ENCODE measurements at places on chromosomes 2 and 18. TPM values are rescaled to one million over a fixed set of nuclear protein-coding genes. Genes with fewer than 3 reads are reported as not detected.

Gene ABCB11
- polyA plus RNA-seq = not detected

DNA sequence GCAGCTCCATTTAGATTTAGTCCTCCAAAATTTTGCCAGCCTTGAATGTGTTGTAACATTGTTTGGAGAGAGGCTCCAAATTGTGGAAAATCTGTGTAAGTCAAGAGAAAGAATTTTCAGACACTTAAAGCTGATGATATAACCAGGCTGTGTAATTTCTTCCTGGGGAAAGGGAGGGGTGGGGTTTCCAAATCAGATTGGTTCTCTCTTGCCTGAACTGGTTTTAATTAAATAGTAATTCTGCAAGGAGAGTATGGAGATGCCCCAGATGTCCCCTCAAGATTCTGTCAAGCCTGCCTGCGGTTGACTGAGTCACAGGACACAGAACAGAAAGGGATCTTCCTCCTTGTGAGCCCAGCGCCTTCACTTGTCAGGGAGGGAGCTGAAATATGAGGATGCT lies 54.5 kb downstream of the C18orf63 start:
- no peak for DNase-seq

DNA sequence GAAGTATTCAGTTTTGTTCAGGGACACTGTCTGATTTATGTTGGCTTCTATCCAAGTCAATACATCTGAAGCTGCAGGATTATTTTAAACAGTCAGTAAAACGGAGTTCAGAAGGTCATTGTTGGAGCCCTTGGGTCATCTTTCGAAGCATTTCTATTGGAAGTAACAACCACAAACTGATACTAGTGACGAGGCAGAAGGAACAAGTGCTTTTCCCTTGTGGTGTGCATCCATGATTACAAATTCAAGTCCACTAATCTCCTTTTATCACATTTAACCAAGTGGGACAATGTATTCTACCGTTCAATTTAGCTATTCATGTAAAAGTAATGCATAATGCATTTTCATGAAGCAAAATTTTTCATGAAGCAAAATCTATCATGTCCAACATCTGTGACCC lies 76.9 kb downstream of the CD226 start:
- DNase-seq = no peak

Gene SP140
- 0.54 TPM for polyA plus RNA-seq

Gene KCNG2
- polyA plus RNA-seq = 0.39 TPM

- DNase-seq = no peak
Observed at GRCh38 chr18:32446780-32447179, 23.9 kb downstream of the GAREM1 start.

- DNase-seq = no peak
Observed at GRCh38 chr18:11260961-11261461, 111.6 kb upstream of the PIEZO2 start.

DNA sequence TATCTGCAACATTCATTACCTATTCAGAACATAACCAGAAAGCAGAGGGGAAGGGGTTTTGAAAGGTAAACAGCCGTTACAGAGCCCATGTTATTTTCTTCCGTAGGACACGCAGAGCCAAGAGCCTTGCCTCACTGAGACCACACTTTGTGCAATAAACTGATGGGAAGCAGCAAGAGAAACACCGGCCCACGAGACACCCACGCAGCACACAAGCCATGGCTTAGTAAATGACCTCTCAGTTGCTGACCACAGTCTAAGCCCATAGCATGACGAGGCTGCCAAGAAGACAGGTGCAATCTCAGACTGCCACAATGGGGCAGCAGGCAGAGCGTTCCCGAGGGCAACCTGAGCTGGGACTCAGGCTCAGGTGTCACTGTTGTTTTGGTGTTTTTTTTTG lies 59.6 kb downstream of the CABYR start:
- DNase-seq = no peak

DNA sequence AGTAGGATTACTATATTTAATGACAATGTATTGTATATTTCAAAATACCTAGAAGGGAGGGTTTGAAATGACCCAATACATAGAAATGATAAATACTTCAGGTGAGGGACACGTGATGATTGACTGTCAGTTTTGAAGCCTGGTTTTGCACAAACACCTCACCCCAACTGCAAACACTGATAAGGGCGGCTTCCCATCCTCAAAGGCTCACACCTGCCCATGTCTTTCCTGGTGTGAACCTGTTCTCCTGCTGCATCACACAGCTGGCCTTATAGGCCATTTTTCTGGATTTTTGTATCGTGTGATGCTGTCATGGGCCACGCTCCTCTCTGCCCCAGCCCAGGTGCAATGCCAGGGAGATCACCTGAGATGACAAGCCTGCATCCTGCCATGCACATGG lies 166.5 kb upstream of the NCK2 start:
- DNase-seq = no peak

- DNase-seq = no peak
Observed at GRCh38 chr2:108388045-108388444, 10.3 kb downstream of the SULT1C4 start.

GRCh38 chr2:86352137-86352726 lies 14.8 kb upstream of the REEP1 start:
- no peak for DNase-seq

Gene KRTCAP3
- polyA plus RNA-seq = 9.5 TPM

- no peak for DNase-seq
Observed at GRCh38 chr2:147855316-147855715, 10.5 kb downstream of the ACVR2A start.

DNA sequence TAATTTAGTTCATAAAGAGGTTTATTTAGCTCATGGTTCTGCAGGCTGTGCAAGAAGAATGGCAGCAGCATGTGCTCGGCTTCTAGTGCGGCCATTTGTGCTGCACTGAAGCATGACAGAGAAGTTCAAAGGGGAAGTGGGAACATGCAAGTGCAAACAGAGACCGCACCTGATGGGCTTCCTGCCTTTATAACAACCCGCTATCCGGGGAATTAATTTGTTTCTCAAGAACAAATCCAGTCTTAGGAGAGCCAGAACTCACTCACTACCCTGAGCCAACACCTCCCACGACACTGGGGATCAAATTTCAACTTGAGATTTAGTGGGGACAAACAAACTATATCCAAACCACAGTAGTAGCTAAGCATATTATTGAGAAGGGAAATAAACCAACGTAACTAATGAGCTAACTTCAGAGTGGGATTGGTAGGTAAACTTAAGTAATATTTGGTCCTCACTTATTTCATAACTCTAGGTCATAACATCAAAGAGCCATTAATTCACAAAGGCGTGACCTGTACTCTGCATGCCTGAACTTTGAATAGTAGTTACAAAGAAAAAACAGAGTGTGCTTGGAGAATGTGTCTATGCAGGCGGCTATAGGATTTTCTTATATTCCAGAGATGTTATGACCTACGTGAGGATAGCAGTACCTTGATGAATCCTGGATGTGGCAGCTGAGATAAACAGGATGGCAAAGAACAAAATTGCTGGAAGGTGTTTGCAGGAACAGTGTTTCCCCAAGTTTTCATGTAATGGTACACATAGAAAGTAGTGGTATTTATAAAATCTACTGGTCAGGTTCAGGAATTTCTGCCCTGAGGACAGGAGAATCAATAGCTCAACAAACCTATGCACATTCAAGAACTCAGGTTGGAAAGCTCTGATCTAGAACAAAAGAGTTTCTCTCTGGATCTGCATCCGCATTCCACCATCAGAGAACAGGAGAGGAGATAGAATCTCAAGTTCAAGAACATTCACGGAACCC lies 845.9 kb upstream of the ID2 start:
- DNase-seq = peak; percentile 36

Gene EPB41L3
- 60.3 TPM for polyA plus RNA-seq

DNA sequence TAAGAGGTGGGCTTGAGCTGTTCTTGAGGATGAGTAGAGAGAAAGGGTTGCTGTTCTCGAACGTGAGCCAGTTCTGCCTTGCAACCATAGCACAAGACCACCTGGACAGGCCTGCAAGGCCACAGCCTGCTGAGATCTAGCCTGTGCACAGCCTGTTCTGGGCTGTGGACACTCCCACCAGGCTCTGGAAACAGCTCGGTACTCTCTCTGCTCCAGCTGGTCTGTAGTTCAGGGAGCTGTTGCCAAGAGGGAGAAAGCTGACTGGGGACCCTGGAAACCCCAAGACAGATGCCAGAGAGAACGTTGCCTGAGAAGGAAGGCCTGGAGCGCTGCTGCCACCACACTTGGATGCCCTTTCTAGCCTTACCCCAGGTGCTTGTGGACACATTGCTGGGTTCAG lies 69.8 kb downstream of the CTIF start:
- DNase-seq = no peak

- no peak for DNase-seq
Observed at GRCh38 chr2:236449167-236449761, 120.4 kb upstream of the ACKR3 start.

DNA sequence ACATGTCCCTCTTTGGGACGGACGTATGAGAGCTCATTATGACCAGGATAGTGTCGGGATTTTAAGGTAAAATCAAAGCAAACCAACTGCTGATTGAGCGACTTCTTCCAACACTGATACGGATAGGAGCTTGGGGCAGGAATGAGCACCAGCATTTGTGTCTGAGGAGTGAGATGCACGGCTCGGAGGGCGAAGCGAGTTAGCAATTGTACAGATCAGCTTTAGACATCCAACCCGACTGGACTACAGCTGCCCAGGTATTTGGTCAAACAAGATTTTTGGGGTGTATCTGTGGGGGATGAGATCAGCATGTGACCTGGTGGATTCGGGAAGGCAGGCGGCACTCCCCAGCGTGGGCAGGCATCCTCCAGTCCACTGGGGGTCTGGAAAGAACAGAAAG lies 76.1 kb downstream of the NDUFA10 start:
- DNase-seq = no peak

DNA sequence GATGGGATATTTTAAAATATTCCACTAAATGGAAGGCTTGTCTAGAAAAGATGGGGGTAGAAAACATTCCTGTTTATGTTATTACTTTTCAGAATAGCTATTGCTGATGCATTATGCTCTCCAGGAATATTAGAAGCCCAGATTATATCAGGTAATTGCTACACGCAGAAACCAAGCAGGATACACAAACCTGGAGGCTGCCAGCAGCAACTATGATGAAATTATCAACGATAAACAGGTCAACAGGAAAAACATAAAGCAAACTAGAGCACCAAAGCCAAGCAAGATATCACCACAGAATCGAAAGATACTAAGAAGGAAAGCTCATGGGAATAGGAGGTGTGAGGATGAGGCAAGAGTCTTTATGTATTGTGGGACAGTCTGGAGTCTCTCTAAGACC lies 113.2 kb upstream of the SPATS2L start:
- no peak for DNase-seq

Gene ENOSF1
- 69.2 TPM for polyA plus RNA-seq

GRCh38 chr2:5315512-5315911 lies 376.7 kb upstream of the SOX11 start:
- no peak for DNase-seq

Gene COBLL1
- polyA plus RNA-seq = 103 TPM

DNA sequence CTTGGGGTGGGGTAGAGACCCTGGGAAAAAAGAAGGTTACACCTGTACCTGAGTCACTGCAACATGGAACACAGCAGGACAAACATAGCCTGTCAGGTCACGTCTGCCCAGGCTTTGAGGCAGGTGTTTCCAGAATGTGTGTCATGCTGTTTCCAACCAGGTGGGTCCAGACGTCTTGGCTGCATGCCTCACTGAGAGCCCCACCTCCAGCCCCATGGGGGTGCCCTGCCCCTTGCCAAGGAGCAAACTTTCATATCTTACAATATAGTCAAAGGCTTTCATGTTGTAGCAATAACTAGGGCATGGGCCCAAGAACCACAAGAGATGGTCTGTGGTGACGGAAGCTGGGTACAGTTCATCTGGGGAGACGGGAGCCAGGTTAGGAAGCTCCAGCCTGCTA lies 499.7 kb downstream of the BCL11A start:
- no peak for DNase-seq

DNA sequence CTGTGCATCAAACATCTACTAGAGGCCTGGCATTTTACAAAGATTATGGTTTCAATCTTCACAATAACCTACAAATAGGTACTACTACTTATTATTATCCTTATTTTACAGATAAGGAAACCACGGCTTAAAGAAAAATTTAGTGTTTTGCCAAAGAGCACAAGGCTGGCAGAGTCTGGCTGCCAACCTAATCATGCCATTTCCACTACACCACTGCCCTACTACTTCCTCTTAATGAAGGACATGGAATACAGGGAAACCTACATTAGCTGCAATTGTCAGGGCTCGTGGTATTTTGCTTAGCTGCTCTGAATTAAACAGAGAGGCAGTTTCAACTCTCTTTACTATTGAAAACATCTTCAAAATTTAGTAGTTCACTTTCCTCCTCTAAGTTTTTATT lies 5.9 kb downstream of the MBOAT2 start:
- no peak for DNase-seq

- no peak for DNase-seq
Observed at GRCh38 chr2:20185176-20186022, 39.5 kb downstream of the SDC1 start.

GRCh38 chr2:73337828-73338227 lies 44.5 kb upstream of the EGR4 start:
- no peak for DNase-seq

Gene HJURP
- 24.9 TPM for polyA plus RNA-seq

DNA sequence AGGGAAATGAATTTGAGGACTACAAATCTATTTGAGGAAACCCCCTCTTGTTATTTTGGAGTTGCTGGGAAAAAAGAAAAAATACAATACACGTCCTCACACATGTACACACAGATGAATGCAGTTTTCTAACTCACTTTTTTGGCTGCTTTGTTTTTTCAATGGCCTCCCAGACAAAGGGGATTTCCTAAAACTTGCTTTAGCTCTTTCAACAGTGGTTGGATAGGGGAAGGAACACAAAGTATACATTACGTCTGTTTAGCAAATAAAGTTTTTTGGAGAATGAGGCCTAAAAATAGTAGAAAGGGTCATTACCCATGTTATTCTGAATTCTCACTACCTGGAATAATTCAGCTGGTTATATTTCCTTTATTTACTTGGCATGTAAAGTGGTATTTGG lies 125.3 kb upstream of the ITGB6 start:
- no peak for DNase-seq
